ENCODE measurements at places on chromosomes 16 and 17. TPM values are rescaled to one million over a fixed set of nuclear protein-coding genes. Genes with fewer than 3 reads are reported as not detected.

- DNase-seq = no peak
Observed at GRCh38 chr17:59558039-59558438, 7.4 kb upstream of the DHX40 start.

DNA sequence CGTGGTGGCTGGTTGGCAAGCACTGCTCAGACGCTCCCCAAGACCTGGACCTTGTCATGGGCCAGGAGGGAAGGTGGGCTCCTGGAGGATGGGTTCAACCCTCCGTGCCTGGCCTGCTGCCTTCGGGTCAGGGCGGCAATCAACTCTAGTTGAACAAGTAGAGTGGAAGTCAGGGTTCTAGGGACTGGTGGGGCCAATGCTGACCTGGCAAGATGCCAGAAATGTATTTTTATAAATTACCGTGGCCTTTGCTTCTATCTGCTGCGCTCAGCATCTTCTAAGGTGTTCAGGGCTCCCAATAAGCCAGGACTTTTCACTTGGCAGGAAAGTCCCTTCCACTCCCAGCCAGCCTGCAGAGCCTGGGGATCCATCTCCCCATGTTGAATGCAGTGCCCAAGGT is 207.1 kb upstream of the N4BP1 start:
- no peak for DNase-seq

TPSD1 gene
- not detected for total RNA-seq

HIC1 gene
- total RNA-seq = 37.8 TPM

DNA sequence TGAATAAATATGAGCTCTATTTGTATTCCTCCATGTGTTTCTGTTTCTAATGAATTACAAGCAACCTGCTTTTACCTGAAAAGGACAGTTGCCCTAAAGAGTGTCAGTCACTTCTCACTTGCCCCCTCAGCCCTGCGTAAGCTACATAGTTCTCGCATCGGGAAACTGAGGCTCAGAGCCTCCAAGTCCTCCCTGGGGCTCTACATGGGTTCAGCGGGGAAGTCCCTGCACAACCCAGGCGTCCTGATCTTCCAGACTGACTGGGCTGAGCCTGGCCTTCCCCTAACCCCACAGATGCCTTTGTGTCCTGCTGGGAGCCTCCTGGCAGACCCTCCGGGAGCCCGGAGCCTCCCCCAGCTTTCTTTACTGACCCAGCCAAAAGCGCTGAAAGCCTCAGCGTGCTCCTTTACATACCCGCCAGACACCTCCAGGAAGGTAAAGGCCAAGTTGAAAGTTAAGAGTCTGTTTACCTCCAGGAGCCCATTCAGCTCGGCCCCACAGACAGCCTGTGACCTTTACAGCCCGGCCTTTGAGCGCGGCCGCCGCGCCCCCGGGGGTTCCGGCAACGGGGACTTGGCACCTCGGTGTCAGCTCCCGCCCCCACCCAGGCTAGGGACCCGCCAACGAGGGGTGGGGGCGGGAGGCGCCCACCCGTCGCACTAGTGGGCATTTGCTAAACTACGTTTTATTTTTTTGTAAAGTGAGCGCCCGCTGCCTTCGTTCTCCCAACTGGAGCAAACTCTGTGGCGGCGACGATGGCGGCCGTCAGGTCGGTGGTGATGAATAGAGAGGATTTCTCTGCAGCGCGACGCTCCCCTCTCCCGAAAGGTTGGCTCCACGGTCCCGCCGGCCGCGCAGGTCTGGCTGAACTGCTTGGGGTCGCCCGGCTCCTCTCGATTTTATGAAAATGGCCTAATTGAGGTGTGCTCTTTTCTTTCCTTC is 4.4 kb upstream of the HOXB13 start:
- DNase-seq = no peak

SLC13A2 gene
- total RNA-seq = not detected

RPRML gene
- total RNA-seq = not detected

- DNase-seq = no peak
Observed at GRCh38 chr17:18356624-18357023, 6.7 kb downstream of the SHMT1 start.

DNA sequence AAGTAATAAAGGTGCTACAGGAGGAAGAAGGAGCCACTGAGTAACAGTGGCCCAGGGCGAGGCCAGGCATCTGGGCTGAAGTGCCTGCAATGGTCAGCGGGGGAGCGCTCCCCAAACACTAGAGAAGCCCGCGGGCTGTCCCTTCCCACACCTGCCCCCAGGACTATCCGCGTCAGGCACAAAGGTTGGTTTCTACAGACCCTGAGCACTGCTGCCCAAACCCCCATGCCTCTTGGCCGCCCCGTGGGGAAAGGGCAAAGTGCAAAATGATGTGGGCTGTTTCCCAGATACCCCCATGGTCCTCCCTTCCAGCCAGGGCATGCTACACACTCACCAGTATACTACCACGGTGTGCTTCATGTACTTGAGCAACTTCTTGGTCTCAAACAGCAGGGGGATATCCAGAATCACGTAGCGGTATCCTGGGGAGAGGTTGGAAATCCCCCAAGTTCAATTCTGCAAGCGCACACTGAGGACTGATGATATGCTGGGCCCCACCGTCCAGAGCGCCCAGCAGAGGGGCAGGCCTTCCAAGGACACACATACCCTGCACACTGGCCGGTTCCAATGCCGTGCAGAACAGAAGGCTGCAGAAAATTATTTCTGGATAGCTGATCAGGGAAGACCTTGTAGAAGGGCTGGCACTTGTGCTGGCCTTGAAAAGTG is 21.5 kb downstream of the DCAKD start:
- DNase-seq = no peak

GRCh38 chr17:56570199-56570598 is 23.3 kb upstream of the NOG start:
- no peak for DNase-seq

- no peak for DNase-seq
Observed at GRCh38 chr16:31183432-31184428, 3.8 kb downstream of the FUS start.

DNA sequence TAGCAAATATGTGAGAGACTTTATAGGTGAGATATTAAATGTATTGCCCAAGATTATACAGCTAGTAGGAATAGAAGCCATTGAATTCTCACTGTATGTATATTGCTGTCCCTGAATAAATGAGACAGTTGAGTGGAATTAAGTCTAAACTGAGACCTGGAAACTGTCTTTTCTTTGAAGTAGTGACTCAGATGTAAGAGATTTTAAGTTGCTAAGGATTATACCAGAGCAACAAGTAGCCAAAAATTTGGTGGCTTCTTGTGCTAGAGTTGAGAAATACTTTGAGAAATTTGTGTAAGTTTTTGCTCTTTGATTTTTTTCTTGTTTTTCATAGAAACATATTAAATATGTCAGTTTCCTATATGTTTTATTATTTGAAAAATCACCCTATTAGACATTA is 58.7 kb downstream of the TANC2 start:
- DNase-seq = no peak

- DNase-seq = peak; percentile 54
Observed at GRCh38 chr17:49523706-49524472, 28.8 kb downstream of the NGFR start.

GRCh38 chr17:1039511-1040215 is 42.7 kb downstream of the TIMM22 start:
- no peak for DNase-seq

- no peak for DNase-seq
Observed at GRCh38 chr16:85461814-85462713, 151.1 kb upstream of the GSE1 start.

- no peak for DNase-seq
Observed at GRCh38 chr16:86167061-86167460, 268.1 kb downstream of the IRF8 start.

FN3KRP gene
- 34.1 TPM for total RNA-seq

DNA sequence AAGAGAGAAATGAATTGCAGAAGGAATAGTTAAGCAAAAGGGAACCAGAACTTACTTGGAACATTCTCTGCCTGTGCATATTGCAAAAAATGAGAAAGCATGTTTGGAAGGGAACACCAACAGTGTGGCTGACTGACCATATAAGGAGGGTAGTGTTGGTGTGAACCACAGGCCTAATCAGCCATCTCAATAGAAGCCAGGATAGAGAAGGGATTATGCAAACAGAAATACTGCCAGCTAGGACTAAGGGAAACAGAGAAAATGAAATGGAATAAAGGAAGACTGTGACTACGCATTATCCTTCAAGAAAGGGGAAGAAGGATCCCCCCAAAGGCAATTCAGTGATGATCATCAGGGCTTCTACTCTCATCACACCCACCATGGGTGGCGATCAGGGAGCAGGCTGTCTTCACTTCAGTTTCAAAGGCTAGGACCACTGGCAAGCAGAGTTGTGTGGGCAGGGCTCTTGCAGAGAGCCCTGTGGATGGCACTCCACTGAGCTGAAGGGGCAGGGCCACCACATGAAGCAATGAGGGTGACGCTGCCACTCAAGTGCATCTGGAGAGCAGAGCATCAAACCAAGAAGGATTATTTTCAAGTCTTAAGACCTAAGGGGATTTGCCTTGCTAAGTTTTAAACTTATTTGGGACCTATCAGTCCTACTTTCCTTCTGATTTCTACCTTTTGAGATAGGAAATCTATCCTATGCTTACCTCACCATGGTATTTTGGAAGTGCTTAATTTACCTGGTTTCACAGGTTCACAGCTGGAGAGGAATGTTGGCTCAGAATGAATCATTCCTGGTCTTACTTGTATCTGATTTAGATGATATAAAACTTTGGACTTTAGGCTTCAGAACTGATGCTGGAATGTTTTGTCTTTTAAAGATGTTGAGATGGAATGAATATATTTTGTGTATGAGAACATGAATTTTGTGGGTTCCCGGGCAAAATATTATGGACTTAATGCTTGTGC is 140.5 kb downstream of the SSH2 start:
- no peak for DNase-seq

HBA1 gene
- not detected for total RNA-seq

KRT36 gene
- not detected for total RNA-seq

- DNase-seq = peak; percentile 79
Observed at GRCh38 chr16:56609463-56609921, 1.1 kb downstream of the MT2A start.

- no peak for DNase-seq
Observed at GRCh38 chr16:84286578-84287240, 8.0 kb upstream of the WFDC1 start.

CCL14 gene
- total RNA-seq = not detected

LPO gene
- total RNA-seq = not detected

DNA sequence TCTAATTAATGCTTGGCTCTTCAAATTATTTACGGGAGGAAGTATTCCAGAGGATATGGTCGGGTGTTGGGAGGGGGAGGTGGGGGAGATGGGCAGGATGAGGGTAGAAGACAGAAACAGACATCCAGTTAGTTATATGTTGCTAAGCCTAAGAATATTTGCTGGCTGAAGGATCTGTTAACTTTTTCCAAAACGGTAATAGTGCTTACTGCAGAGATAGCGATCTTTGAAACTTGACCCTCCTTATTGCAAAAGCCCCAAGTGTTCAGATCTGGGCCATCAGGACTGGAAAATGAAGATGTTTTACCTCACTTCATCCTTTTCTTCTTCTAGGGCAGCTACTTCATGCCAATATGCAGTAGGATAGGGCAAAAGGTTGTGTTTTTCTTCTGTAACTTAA is 27.0 kb upstream of the MMD start:
- no peak for DNase-seq

DNA sequence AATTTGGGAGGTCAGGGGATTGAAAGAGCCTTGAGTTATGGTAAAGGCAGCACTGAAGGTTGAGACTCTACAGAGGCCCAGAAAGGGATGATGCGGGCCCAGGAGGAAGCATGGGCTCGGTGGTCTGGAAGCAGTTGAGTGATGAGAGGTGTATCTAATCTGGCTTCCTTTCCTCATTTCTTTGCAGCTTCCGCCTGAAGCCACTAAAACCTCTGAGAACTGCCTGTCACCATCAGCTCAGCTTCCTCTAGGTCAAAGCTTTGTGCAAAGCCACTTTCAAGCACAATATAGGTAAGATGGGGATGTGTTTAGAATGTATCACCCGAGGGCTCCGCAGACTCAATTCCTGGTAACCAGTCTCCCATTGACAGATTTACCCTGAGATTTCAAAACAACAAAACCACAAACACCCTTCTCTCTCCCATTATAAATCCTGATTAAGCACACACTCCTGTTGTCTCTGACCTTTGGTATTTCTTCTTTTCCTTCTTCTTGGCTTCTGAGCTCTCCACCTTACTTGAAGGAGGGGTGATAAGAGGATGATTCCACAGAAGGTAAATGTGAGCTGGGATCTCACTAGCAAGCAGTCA is 21.2 kb downstream of the USP43 start:
- DNase-seq = no peak

ANKRD40CL gene
- total RNA-seq = not detected
